C1 segment of cervical spinal cord (tissue), 14 donors: ENCODE measurements at places on chromosomes 13 and 19.

DNA sequence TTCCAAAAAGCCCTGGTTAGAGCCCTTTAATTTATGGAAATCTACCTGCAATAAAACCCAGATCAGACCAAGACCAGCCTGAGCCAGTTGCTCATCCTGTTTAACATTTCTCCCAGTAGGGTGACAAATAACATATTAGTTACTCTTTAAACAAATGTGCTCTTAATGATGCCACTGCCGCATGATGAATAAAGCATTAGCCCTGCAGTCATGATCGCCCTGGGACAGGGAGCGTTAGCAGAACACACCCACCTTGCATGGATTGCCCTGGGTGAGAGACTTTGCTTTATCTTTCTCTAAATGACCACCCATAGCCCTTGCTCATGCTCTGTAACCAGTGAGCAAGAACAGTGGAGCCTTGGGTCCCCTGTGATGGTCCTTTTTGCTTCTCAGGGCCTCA is 362.4 kb downstream of the ENOX1 start:
- no peak for DNase-seq

GRCh38 chr13:87331178-87331577 is 340.0 kb upstream of the SLITRK5 start:
- DNase-seq = no peak

DNA sequence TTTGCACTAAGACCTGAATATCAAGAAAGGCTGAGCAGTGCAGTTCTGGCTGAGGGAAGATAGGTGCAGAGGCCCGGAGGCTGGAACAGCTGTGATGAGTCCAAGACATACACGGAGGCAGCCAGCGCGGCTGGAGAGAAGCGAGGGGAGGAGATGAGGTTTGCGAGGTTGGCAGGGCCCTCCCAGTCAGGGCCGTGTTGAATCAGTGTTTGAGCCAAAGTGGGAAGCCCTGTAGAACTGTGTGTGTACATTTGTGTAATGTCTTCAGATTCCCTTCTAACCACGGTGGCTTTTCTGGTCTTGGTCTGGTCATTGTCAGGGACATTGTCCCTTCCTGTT is 34.9 kb downstream of the PAK4 start:
- DNase-seq = no peak

- no peak for DNase-seq
Observed at GRCh38 chr13:43905435-43906031, 25.8 kb downstream of the LACC1 start.

GRCh38 chr13:75402787-75403186 is 79.2 kb downstream of the TBC1D4 start:
- peak; percentile 6 for DNase-seq

DNA sequence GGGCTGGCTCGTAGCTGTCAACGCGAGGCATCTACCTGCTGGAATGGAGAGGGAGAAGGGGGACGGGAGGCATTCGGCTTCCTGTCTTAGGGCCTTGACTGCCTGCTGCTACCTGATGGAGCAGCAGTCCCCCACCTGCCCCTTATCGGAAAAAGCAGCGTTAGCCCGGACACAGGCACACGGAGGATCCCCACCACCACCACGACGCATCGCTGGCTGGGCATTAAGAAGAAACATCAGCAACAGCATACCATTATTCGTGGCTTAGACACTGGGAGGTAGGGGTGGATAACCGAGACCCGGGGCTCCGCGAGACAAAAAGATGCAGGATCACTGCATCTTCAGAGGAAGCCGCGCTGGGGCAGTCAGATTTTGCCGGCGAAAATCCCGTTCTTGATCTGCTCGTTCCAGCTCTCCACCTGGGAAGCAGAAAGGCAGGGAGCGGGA is 1.1 kb downstream of the COX6B2 start:
- no peak for DNase-seq
